NCI-H1092 treated with DMSO at 0.1 percent for 48 hours (cell line): ENCODE measurements at places on chromosomes 6 and 20.

DNA sequence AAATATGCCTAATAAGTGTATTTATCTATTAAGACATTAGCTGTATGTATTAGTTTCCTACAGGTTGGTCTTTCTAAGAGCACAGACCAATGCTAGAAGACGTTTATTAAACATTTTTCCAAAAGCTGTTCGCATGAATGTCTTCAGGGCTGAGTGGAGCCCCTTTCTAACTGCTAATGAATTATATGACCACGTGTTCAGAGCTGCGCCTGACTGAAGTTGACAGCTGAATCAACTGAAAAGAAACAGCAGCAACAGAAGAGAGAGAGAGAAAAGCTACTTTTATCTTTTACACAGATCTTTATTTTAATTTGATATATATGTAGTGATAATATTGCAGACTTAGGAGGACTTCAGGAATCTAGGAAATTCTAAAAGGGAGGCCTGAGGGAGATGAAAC is 75.2 kb upstream of the ARID1B start:
- no peak for DNase-seq

DNA sequence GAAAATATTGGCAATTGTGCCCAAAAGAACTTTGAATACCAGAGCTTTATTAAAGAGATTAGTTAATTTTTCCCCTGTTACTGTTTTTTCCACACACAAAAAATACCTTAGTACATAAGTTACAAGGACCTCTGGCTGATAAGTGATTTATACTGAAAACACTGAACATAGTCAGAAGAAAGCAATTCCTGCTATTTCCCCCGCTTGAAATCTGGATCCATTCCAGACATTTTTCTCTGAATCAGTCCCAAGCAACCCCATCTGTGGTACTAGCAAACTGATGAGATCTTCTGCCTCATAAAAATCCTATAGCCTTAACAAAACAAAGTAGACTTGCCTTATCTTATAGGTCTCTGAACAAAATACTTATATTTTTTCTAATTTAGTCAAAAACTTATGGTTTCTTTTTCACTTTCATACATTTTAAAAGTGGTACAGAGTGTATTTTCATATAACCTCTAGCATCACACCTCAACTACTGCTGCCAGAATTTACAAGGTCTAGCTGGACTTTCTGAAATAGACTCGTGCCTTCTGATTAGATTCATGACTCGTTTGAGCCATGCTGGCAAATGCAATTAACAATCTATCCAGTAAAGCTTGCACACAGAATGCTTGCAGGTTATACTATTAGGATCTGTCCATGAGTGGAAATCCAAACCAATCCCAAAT is 111.9 kb downstream of the TBX18 start:
- DNase-seq, result no peak

GRCh38 chr20:10971096-10971495 is 297.3 kb upstream of the JAG1 start:
- no peak for DNase-seq

DNA sequence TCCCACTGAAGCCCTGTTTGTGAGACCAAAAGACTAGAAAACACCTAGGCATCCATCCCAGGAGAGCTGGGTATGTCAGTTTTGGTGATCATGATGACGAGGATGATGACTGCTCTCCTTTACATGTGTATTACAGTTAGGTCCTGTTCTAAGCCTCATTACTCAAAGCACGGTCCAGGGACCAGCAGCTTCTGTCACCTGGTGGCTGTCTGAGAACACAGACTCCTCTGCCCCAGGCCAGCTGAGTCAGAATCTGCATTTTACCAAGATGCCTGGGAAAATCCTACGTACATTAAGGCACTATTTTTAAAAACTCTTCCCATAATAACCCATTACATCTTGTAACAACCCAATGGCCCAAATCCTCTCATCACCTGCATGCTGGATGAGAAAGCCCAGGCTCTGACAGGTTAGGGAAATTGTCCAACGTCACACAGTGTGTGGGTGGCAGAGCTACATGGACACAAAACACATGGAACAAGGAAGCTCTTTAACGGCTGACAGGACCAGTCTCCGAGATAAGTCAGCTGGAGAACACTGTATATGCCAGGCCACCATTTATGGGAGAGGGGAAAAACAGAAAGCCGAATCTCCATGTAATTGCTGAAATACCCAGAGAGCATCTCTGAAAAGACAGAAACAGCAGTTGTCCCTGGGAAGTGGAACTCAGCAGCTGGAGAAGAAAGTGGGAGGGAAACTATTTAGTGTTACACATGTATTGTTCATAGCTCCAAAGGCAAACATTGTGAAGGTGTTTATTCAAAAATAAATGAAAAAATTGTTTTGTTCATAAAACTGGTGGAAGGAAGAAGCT is 65.4 kb downstream of the BMP7 start:
- no peak for DNase-seq

DNA sequence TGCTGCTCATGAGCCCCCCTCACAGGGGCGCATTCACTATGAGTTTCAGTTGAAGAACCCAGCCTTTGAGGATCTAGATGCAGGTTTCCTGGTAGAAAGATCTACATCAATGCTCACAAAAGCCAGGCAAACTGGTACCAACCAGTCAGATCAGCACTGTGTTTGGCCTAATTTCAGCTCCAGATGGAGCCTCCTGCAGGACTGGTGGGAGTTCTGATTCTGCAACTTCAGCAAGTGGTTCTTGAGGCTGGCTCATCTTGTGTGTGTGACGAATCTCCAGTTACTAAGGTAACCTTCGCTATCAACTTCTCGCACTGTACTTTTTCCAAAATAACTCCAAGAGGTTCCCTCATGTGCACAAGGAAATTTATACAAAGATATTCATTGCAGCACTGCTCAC is 118.8 kb downstream of the ZMYND8 start:
- no peak for DNase-seq

DNA sequence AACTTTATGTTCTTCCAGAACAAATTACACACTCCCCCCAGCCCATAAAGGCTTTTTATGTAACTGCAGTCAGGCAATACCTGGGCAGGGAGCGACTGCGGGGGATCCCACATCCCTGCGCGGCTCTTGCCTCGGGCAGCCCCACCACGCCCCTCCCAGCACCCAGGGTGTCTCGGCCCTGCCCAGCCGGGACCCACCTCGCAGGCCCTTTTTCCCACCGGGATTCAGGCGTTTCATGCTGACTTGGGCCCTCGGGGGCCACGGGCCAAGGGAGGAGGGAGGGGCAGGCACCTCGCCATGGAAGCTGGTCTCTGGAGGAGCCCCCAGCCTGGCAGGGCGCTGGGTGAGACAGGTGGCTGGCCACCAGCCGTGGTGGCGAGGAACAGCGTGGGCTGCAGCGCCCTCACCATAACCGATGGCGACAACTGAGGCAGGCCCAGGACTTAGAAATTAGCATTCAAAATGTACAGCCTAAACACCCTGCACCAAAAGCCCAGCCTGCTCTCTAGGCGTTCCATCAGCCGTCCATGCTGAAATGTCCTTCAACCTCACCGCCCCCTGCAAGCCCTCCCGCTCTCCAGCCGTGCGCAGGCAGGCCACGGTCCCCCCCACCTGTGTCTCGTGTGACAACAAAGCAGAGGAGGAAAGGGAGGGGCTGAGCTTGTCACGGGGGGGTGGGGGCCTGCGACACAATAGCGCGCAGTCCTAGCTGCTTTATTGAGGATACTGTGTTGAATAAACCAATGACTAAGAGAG is 15.1 kb upstream of the FOXC1 start:
- no peak for DNase-seq

DNA sequence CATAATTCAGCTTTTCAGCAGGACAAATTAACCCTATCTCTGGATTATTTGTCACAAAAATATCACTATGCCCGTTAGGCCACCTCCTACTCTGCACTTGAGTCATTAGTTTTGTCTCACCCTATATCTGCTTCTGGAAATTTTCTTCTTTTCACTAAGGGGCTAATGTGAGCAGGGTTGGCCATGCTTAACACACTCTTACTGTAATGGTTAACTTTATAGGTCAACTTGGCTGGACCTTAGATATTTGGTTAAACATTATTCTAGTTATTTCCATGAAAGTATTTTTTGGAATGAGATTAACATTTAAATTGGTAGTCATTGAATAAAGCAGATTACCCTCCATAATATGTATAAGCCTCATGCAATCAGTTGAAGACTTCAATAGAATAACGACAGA is 394.6 kb upstream of the PTCHD4 start:
- no peak for DNase-seq

DNA sequence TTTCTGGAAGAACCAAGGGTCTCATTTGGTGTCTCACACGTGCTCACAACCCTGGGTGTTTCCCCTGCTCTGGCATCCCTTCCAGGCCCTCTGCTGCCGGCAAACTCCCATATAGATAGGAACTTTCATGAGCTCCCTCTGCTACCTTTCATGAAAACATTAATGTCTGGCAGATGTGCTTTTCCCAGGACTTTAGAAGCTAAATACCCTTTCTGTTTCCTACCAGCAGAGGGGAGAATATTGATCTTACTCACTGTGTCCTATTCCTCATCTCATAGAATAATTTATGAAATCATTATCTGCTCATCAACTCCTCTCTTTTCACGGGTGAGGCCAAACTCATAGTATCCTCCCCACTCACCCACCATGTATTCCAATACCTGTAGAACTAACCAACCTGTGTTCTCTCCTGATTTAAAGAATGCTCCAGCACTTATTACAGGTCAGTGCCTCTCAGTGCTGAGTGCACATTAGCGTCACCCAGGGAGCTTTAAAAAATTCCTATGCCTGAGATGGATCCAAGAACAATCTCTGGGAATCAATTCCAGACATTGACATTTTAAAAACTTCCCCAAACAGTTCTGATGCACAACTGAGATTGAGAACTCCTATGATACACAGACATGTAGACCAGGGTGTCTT is 298.5 kb upstream of the JAG1 start:
- no peak for DNase-seq

DNA sequence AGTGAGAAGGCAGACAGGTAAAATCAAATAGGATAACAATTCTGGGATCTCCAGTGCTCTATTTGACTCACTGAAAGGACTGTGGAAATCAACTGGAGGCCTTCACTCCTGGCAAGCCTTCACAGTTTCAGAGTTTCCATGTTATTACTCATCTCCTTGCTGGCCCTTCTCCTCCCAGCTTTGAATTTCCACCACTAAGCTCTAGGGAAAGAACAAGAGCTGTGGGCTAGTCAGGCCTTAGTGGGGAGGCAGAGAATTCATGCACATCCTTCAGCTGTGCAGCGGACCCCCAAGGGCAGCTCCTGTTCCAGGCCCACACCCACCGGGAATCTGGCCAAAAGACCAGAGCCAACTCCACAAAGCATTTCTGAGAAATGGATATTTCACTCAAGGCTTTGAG is 26.0 kb downstream of the MYLIP start:
- no peak for DNase-seq

- DNase-seq, result no peak
Observed at GRCh38 chr20:17543531-17544131, 12.5 kb upstream of the BFSP1 start.

DNA sequence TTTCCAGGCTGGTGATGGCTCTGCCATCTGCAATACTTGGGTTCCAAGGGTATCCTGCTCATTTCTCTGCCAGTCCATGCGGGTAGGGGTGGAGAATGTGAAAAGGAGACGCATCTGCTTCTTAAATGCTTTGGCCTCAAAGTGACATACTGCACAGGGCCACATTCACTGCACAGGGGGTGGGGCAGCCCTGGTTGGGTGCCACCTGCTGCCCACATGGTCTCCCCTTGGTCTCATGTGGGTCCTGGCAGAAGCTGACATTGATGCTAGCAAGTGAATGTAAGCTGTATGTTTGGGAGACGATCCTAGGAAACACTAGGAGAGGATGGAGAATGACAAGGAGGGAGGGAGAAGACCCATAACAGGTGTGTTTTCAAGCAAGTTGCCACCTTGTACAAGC is 140.9 kb downstream of the EDN3 start:
- DNase-seq, result no peak

- no peak for DNase-seq
Observed at GRCh38 chr6:10338151-10338550, 76.7 kb downstream of the TFAP2A start.

DNA sequence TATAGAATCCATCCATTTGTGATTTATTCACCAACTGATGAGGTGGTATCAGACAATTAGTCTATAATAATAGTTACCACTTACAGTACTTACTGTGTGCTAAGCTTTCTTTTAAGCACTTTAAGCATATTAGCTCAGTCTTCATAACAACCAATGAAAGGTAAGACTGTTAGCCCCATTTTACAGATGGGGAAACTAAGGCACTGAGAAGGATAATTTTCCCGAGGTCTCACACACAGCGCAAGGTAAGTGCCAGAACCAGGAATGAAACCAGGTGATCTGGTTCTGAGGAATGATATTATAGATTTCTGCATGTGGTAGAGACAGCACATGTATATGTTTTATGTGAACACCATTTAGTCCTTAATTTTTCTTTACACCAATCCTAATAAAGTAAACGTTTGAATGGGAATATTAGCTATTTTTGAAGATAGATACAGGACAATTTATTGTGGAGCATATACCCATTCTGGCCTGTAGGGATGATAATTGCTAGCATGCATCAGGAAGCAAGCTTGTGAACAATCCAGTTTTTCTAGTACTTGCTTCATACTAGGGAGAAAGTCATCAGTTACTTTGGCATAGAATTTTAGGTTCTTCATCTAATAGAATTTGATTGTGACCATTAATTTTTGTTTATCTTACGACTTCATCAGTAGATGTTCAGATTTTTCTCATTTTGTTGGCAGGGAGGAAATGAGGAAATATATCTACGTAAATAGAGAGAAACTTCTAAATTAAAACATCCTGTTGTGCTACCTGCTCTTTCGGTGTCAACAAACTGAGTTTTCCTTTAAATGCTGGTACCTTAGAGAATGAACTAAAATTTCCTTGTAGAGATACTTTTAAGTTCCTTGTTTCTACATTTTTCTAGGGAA is 3.0 kb downstream of the YWHAB start:
- no peak for DNase-seq

DNA sequence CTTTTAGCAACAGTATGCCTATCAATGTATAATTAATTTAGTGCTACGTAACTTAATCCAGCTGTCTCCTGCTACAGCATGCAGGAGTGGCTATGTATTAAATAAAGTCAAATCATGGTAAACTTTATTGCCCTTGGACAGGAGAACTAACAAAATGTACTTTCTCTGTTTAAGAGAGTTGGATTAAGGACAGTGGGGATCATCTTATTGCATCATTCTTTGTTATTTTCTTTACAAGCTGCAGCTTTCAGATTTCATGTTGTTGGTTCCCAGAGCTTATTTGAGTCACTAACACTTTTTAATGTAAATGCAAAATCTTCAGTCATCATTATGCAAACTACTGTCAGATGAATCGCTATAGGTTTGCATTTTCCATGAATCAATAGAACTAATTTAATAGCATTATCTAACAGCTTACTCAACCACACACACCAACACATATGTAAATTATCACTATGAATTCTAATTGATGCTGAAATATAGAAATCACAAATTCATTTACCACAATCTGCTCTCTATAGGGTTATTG is 424.7 kb downstream of the MMUT start:
- no peak for DNase-seq
